ENCODE measurements at places on chromosomes 1 and 21.

- DNase-seq: no peak
Measured at GRCh38 chr1:42177541-42177981, 13.0 kb upstream of the GUCA2A start.

GRCh38 chr1:2267051-2267830, 39.1 kb downstream of the SKI start:
- DNase-seq: no peak

GRCh38 chr21:42913476-42913875, 12.0 kb downstream of the ERVH48-1 start:
- no peak for DNase-seq

DNA sequence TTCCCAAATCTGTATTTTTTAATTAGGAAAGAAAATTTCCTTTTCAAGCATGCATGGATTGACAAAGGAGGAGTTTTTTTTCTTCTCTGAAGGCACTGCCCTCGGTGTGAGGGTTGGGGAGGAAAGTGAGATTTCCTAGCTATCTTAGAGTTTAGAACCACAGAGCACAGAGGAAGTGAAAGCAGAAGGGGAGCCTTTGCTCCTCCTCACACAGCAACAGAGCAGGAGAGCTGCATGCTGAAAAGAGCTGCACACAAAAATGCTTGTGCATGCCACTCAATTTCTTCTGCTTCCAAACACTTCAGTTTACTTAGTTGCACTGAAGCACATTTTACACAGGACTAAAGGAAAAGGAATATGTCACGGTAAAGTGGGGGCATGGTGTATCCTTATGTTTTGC, 308.1 kb downstream of the GPATCH2 start:
- DNase-seq: no peak

DNA sequence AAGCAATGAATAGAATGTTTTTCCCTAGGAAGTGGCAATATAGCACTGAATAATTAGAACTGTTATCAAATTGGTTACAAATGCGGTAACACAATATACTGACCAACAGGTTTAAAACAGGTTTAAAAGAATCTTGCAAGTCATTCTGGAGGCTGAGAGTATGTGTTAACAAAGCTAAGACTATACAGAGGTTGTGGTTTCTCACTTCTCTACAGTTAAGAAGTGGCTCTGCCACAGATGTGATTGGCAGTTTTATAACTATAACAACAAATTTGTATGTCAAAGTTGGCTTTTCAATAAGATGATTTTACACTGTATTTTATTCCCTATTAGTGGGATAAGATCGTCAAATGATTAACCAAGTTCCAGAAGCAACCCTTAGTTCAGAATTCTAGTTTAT, 7.1 kb downstream of the ANGEL2 start:
- no peak for DNase-seq

GRCh38 chr1:62240651-62241370, 46.2 kb downstream of the L1TD1 start:
- no peak for DNase-seq

Data from activated naive CD8-positive, alpha-beta T cell treated with anti-CD3 and anti-CD28 coated beads, Interleukin-2, amount 50 U/mL, for 24 hours (primary cell).